ENCODE measurements at places on chromosomes 2 and 18.

DNA sequence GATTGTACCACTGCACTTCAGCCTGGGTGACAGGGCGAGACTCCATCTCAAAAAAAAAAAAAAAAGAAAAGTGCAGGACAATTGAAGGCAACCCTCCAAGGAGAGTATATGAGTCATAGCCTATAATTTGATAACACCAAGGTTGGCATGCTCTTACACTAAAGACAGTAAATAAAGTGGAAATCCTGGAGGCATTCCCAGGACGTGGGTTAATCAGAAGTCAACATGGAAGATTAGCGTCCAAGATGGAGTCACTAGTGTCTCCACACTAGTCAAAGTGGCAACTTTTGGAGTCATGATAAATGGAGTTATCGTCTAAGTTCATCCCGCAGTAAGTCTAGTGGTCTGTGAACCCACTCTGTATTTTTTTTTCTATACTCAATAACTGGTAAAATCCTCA is 21.2 kb upstream of the UGGT1 start:
- no peak for DNase-seq

- no peak for DNase-seq
These were observed 20.4 kb downstream of the TGFBRAP1 start for GRCh38 chr2:105309147-105309545.

DNA sequence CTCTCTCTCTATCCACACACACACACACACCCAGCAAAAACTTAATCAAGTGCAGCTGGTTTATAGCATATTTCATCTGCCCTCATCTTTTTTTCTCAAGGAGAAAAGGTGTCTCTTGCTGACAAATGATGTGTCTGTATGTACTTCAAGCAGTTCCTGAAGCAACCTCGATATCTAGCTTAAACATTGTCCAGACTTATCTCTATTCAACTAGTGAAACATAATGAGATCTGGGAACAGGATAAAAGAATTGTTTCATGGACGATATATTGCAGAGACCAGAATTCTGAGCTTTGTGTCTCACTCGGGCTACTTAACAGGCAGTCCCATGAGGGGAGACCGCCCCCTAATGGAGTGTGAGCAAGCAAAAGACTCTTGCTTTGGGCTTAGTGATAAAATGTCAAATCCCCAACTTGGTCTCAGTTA is 929.2 kb upstream of the SOX11 start:
- no peak for DNase-seq

GRCh38 chr2:177261116-177262060 is 3.1 kb downstream of the NFE2L2 start:
- DNase-seq = no peak

- DNase-seq = no peak
These were observed 488.7 kb downstream of the THSD7B start for GRCh38 chr2:137254052-137254451.

- DNase-seq = no peak
These were observed 73.1 kb upstream of the RBMS1 start for GRCh38 chr2:160566717-160567116.

- no peak for DNase-seq
These were observed 88.8 kb downstream of the STK39 start for GRCh38 chr2:168158586-168158985.

DNA sequence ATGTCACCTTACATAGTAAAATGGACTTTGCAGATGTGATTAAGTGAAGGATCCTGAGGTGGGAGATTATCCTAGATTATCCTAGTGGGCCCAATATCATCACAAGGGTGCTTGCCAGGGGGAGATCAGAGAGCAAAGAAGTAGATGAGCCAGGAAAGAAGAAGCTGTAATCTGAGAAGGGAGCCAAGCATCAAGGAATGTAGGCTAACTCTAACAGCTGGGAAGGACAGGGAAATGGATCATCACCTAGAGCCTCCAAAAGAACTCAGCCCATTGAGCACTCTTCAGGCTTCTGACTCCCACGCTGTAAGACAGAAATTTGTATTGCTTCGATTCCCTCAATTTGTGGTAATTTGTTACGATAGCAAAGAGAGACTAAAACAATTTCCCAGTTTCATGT is 309.9 kb downstream of the LRP1B start:
- no peak for DNase-seq

GRCh38 chr18:78767648-78768071 is 212.0 kb upstream of the SALL3 start:
- DNase-seq = no peak
